DMS153 (cell line): ENCODE measurements at places on chromosomes 4 and X.

- no peak for DNase-seq
Measured at GRCh38 chrX:114970806-114971205, 46.6 kb downstream of the IL13RA2 start.

- no peak for DNase-seq
Measured at GRCh38 chr4:146193628-146194027, 18.1 kb downstream of the LSM6 start.

- peak; percentile 25 for DNase-seq
Measured at GRCh38 chrX:48025561-48025960, 18.8 kb downstream of the SPACA5 start.

DNA sequence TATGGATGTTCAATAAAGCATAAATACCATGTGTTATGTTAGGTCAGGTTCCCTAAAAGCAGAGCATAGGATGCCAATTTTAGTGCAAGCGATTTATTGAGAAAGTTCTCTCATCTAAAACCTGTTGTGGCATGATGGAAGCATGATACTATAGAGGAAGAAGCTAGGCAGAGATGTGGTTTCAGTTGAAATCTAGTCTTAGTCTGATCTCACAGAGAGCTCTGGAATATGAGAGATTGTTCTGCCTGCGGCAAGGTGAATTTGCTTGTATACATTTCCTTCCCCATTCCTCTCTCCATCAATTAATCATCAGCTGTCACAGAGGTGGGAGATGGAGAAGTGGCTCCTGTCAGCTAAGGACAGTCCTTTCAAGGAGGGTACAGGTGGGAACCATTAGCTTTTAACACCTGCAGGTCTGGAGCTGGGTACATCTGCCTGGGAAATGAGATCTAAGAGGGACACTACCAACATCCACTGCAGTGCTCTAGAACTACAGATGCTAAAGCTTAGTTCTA, 252.4 kb downstream of the CFAP299 start:
- no peak for DNase-seq

GRCh38 chr4:123037804-123038203, 115.4 kb upstream of the NUDT6 start:
- no peak for DNase-seq
